ENCODE measurements at places on chromosomes 12 and 14.

DNA sequence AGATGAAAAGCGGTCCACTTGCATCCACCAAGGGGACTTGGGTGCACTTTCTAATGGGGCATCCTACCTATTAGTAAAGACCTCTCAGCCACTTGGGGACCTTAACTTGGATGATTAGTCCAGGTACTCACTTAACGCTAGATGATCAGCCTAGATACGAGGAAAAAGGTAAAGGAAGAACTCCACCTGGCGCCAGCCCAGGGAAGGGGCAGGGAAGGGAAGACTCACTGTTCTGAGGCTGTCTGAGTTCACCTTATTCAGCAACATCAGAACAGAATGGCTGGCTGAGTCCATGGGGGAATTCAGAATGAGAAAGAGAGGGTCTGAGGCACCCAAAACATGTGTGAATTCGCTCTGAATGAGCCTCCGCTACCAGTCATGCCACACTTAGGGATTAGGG is 7.1 kb downstream of the IL22 start:
- DNase-seq: no peak

- no peak for DNase-seq
Measured at GRCh38 chr14:26113911-26114640, 483.8 kb downstream of the NOVA1 start.

GRCh38 chr14:92207012-92207927 is 85.5 kb downstream of the CPSF2 start:
- no peak for DNase-seq

- DNase-seq: peak; percentile 90
Measured at GRCh38 chr12:25424211-25424731, 128.8 kb downstream of the LMNTD1 start.

All from fibroblast of the aortic adventitia (primary cell).